ENCODE measurements at places on chromosomes 16 and 17.

DNA sequence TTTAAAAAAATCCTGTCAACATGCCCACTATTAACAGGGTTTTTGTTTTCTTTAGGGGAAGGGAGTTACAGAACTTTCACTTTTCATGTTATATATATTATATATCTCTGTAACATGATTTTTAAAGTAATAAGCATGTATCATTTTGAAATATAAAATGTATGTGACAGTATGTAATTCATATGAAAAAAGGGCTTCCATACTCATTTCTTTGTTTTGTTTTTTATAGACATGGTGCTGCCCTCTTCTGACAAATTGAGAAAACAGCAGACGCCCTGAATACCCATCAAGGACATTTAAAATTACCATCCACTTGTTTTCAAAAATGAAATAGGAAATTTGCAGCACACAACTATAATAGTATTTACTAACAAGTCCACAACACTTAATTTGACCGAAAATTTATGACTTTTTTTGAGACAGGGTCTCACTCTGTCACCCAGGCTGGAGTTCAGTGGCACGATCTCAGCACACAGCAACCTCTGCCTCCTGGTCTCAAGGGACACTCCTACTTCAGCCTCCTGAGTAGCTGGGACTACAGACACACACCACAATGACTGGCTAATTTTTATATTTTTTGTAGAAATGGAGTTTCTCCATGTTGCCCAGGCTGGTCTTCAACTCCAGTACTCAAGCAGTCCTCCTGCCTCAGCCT lies 30.4 kb downstream of the CFDP1 start:
- no peak for DNase-seq

- DNase-seq: no peak
Observed at GRCh38 chr17:15197229-15197628, 67.9 kb downstream of the PMP22 start.

DNA sequence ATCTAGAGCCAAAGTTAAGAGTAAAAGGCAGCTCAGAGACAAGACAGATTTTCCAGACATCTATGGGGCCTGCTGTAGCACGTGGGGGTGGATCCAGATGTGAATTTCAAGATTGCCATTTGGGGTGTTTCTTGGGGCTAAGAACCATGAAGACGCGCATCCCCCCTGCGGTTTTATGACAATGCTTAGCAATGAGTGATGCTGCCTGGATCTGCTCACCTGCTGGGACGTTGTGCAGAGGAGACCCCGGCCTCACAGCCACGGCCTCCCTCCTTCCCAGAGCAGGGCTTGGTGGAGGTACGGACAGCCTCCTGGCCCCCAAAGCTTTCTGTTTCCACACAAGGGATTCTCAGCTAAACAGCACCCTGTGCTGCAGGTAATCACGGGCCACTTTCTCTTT lies 151.5 kb upstream of the DYNLRB2 start:
- no peak for DNase-seq

GRCh38 chr16:56109205-56109604 lies 82.1 kb upstream of the GNAO1 start:
- DNase-seq: no peak

DNA sequence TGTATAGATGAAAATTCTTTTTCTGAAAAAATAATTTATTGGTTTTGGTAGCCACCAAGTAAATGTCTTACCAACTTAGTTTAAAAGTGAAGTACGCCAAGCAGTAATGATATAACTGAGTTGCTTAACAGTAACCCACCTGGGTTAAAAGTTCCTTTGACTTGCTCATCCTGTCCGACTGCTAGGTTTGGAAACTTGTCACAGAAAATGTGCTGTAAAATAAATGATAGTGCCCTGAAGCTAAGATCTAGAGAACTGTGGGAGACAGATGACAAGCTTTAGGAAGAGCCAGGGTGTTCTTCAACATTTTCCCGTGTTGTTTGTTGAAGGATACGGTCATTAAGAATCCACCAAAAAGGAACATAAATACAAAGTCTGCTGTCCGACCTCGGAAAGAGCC lies 5.0 kb downstream of the DERL2 start:
- DNase-seq: no peak

- no peak for DNase-seq
Observed at GRCh38 chr16:74743668-74744299, 30.8 kb downstream of the FA2H start.

- no peak for DNase-seq
Observed at GRCh38 chr16:85969159-85969558, 70.2 kb downstream of the IRF8 start.

GRCh38 chr17:64411999-64412771 lies 21.5 kb upstream of the PECAM1 start:
- peak; percentile 39 for DNase-seq

DNA sequence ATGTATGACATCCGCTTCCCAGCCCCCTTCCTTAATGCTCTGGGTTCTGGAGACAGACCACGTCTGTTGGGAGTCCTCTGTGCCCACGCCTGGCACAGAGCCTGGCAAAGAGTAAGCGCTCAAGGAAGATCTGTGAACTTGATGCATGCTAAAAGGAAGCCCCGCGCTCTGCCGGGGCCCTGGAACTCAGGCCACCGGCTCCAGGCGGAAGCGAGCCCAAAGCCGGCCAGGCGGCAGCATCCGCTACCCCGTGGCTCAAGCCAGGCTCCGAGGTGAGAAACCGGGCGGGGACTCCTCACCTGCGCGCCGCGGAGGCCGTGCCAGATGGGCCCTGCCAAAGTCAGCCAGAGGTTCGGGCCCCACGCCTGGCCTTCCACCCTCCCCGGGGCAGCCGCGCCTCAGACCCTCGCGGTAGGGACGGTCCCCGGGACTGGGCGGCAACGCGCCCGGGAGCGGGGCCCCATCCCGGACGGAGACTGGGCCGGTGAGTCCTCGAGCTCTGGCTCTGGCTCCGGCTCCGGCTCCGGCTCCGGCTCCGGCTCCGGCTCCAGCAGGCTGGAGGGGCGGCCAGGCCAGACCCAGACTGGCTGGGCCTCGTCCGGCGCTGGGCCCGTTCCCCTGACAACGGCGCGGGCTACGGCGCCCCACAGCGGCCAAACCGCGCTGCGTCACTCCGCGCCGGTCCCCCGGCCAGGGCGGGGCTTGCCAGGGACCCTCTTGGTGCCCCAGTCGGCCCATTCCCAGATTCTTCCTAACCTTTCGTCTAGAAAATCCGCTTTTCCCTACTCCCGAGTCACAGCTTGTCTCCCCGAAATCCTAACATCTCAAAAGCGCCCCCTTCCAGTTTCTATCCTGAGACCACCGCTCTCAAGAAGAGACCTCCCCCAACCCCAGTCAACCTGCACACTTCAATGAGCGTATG lies at the start of gene ZDHHC1:
ZDHHC1 (minus strand) TSS at position 606 of the 922 bp plus-strand sequence. CDS start 8,702 bp downstream, outside the sequence.
- peak; percentile 82 for DNase-seq

- DNase-seq: no peak
Observed at GRCh38 chr17:29561554-29562517, 5.0 kb downstream of the ABHD15 start.

DNA sequence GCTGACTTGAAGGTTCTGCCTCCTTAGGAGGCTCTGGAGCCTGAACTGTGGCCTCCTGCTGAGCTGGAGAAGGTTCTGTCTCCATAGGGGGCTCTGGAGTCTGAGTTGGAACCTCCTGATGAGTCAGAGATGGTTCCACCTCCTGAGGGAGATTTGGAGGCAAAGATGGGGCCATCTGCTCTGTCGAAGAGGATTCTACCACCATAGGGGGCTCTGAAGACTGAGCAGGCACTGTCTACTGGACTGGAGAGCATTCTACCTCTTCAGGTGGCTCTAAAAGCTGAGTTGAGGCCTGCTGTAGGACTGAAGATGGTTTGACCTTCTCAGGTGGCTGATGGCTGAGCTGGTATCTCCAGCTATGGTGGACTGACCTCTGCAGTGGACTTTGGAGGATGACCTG lies 16.2 kb downstream of the RDM1 start:
- DNase-seq: no peak

GRCh38 chr17:32348483-32348800 lies 1.5 kb upstream of the ZNF207 start:
- DNase-seq: no peak

DNA sequence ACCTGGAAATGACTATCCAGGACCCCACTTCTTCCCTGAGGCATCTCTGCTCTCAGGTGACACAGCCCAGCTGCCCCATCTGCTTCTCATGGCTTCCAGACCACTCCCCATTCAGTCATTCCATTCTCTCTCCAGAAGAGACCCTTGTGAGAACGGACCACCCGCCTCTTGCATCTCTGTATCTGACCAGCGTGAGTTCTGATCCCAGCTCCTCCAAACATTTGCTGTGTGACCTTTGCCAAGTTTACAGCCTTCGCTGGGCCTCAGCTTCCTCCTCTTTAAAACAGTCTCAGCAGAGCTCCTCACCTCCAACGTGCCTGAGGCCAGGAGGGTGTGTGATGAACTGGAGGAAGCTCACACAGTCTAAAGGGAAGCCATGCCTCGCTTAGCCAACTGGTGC lies 39.6 kb downstream of the C16orf82 start:
- DNase-seq: no peak

DNA sequence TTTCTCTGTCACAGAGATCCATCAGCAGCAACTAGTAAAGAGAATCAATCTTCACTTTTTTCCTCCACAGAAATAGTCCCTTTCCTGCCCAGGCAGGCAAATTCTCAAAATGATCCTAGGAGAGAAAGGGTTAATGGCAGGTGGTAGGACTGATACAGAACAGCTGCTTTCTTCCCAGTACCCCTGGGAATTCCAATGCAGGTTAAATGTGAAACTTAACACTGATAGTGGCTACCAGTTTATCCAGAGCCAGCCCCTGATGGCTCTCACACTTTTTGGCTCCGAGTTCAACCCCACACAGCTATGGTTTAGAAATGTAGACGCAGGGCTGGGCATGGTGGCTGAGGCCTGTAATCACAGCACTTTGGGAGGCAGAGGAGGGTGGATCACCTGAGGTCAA lies 22.2 kb downstream of the MARVELD3 start:
- no peak for DNase-seq

- DNase-seq: no peak
Observed at GRCh38 chr17:8995711-8996110, 25.6 kb upstream of the NTN1 start.

DNA sequence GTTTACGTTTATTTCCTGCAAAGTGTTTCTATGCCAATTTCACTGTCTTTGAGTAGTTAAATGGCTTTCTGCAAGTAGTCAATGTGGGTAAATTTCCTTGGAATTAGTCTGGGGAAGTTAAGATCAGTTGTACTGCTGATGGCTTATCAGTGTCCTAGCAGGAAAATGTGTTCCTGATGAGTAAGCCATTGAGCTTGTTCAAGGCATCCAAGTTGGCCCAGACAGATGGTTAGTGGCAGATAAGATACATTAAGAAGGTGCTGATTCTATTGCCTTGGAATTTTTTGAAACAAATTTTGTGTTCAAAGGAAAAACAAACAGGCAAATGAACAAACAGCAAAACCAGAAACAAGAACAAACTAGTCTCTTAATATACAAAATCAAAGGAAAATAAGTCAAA lies 258.4 kb downstream of the MAP2K6 start:
- no peak for DNase-seq

DNA sequence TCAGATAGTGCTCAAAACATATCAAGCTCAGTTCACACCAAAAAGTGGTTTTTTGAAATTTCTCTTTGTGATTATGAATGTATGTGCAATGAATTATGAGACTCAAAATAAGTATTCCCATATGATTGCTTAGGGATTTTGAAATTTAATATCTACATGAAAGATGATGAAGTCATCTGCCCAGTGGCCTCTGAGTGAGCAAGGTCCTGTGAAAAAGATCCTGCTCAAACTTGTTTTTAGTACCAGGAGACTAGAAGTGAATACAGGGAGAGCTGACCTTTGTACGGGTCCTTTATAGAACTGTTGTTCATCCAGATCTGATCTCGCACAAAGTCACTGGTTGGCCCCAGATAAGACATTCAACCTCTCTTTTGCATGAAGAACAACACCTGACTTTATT lies 151.9 kb upstream of the MAF start:
- DNase-seq: no peak

Measured in muscle of arm (tissue), 14 donors.